ENCODE measurements at places on chromosomes 4 and X. TPM values are rescaled to one million over a fixed set of nuclear protein-coding genes. Genes with fewer than 3 reads are reported as not detected.
A peak's percentile ranks its signal among the peaks of the same experiment; 100 is the strongest.

The KLF8 gene
- total RNA-seq, result 0.83 TPM

The ZXDA gene
- total RNA-seq, result 3.5 TPM

The PRDM5 gene
- total RNA-seq, result 8.7 TPM

The RTL3 gene
- not detected for total RNA-seq

The MID2 gene
- total RNA-seq, result 7.1 TPM

The CFP gene
- 1.2 TPM for total RNA-seq

DNA sequence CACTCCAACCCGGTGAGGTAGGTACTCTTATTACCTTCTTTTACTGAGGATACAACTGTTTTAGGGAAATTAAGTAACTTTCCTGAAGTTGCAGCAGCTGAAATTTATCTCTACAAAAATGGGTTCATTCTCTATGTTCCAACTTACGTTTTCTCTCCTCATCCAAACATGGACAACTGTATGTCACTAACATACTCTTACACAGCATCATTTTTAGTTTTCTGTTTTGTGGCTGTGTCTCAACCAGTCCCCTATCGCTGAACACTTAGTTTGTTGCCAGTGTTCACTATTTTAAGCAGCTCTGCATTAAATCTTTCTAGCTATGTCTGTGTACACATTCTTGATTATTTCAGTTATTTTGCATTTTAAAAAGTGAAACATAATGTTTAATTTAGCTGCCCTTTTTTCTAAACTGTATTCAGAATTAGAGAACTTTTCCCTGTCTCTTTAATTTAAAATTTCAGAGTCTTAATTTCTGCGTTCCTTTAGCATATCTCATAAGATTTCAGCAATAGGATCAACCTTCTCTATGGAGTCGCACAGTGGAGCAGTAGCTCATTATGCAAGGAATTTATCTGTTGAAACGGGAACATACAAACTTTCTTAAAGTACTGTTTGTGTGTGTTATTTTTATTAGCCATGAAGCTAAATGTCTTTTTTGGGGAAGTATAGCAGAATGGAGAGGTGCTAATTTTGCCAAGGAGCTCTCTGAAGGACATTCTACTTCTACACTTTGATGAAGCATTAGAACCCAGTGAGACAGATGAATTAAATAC, 3.8 kb downstream of the SGMS2 start:
- H3K27ac ChIP-seq, result peak overlapping the region; percentile 96
- H3K36me3 ChIP-seq, result peaks cover 45% of the 10 kb centered on the region
- H3K27me3 ChIP-seq, result no peaks in the 10 kb centered on the region
- H3K4me3 ChIP-seq, result peak overlapping the region; percentile 63

DNA sequence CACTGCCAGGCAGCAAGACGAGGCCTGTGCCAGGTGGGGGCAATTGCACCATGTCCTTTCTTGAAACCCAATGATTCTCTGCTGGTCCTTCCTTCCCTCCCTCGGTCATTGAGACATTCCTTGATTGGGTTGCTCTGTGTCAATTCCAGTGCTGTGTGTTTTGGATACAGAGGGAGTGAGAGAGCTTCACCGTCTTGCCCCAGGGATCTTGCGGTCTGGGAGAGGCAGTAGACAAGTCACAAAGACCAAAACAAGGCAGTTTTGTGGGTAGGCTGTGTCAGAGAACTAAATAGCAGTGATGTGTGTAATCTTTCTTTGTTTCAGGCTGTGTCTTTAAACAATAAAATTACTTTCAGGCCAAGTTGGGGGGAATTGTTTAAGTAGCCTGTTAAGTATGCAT, 38.8 kb upstream of the TADA2B start:
- H3K36me3 ChIP-seq, result peaks cover 28% of the 10 kb centered on the region
- no peak for DNase-seq
- no peak overlapping the region for H3K4me3 ChIP-seq
- no peaks in the 10 kb centered on the region for H3K27me3 ChIP-seq
- H3K4me1 ChIP-seq, result peaks cover 9% of the 10 kb centered on the region

- peaks cover 29% of the 10 kb centered on the region for H3K36me3 ChIP-seq
- no peaks in the 10 kb centered on the region for H3K27me3 ChIP-seq
- DNase-seq, result no peak
- peaks cover 39% of the 10 kb centered on the region for H3K4me1 ChIP-seq
- no peak overlapping the region for H3K4me3 ChIP-seq
Measured at GRCh38 chr4:169159624-169160171, 111.1 kb downstream of the SH3RF1 start.

DNA sequence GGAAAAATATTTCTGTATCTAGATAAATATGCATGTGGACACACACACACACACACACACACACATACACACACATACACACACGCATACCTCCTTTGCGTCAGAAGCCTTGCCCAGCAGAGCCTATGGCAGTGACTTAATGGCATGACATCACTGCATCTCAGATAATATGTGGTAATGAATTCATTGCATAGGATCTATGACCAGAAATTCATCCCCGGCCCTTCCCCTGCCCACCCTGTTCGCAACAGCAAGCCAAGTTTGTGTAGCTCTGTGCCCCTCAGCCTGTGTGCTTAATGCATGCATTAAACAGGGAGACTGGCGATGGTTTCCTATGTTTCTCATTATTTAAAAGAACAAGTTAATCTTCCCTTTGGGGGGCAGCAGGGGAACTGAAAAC, 120.7 kb downstream of the NKX6-1 start:
- peaks cover 13% of the 10 kb centered on the region for H3K27me3 ChIP-seq
- H3K27ac ChIP-seq, result no peak overlapping the region
- no peak overlapping the region for H3K4me3 ChIP-seq
- no peak for DNase-seq
- no peaks in the 10 kb centered on the region for H3K36me3 ChIP-seq

DNA sequence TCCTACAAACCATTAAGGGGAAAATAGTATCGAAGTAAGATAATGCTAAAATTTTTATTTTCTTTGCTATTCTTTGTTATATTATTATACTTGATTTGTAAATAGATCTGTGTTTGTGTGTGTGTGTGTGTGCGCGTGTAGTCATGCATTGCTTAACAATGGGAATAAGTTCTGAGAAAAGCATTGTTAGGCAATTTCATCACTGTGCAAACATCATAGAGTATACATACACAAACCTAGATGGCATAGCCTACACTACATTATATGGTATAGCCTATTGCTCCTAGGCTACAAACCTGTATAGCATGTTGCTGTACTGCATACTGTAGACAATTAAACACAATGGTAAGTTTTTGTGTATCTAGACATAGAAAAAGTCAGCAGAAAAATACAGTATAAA, 17.1 kb downstream of the MTTP start:
- H3K36me3 ChIP-seq, result no peaks in the 10 kb centered on the region
- H3K4me1 ChIP-seq, result no peaks in the 10 kb centered on the region
- no peak overlapping the region for H3K27ac ChIP-seq
- H3K4me3 ChIP-seq, result no peak overlapping the region
- no peaks in the 10 kb centered on the region for H3K27me3 ChIP-seq

- DNase-seq, result no peak
- H3K27ac ChIP-seq, result no peak overlapping the region
- no peaks in the 10 kb centered on the region for H3K36me3 ChIP-seq
- H3K4me3 ChIP-seq, result no peak overlapping the region
- no peaks in the 10 kb centered on the region for H3K4me1 ChIP-seq
- no peaks in the 10 kb centered on the region for H3K27me3 ChIP-seq
Measured at GRCh38 chr4:147509386-147509785, 28.5 kb downstream of the EDNRA start.

DNA sequence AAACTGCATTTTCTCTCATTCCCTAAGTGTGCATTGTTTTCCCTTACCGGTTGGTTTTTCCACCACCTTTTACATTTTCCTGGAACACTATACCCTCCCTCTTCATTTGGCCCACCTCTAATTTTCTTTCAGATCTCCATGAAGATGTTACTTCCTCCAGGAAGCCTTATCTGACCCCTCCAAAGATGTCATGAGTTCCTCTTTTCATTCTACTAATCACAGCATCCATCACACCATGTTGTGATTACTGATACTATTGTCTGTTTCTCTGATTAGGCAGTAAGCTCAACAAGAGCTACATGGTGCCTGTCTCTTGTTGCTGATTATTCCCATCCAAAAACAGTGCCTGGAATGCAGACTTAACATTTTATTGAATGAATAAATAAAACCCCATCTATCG, 2.9 kb upstream of the AFP start:
- H3K4me3 ChIP-seq, result no peak overlapping the region
- peaks cover 14% of the 10 kb centered on the region for H3K4me1 ChIP-seq
- H3K36me3 ChIP-seq, result no peaks in the 10 kb centered on the region
- no peaks in the 10 kb centered on the region for H3K27me3 ChIP-seq

DNA sequence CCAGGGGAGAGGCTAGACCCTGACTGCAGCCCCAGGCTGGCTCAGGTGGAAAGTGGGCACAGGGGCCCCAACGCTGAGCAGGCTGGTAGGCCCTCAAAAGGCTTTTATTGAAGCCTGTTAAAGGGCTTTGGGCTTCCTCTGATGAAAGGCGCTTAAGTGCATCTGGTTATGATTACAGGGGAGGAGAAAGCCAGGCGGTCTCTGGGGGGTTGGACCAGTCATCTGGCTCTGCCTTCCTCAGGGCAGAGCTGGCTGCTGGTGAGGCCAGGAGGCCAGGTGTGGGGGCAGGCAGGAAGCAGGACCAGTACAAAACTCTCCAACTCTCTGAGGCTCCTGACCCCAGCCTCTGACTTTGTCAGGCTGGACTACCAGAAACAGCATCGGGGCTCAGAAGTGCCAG, 68.8 kb upstream of the BCOR start:
- H3K27me3 ChIP-seq, result peaks cover 9% of the 10 kb centered on the region
- peaks cover 26% of the 10 kb centered on the region for H3K4me1 ChIP-seq
- no peak overlapping the region for H3K4me3 ChIP-seq
- no peak for DNase-seq
- no peak overlapping the region for H3K27ac ChIP-seq
- H3K36me3 ChIP-seq, result no peaks in the 10 kb centered on the region

DNA sequence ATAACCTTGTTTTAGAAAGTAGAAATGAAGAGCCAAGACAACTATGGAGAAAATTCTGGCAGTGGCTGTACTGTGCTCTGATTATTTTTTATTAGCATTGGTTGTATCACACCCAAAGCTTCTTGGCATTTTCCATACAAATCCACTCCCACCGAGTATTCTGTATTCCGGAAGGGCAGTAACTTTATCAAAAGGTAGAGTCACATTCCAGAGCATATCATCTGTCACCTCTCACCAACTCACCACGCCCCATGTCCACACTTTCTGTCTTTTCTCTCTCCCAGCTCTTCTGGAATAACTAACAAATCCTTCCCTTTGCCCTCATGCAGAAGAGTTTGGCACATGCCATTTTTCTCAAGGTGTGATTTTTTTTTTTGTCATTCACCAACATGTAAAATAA, 52.7 kb downstream of the CORIN start:
- H3K4me3 ChIP-seq, result no peak overlapping the region
- H3K27me3 ChIP-seq, result no peaks in the 10 kb centered on the region
- no peaks in the 10 kb centered on the region for H3K4me1 ChIP-seq
- H3K36me3 ChIP-seq, result no peaks in the 10 kb centered on the region
- no peak overlapping the region for H3K27ac ChIP-seq
- no peak for DNase-seq

- no peaks in the 10 kb centered on the region for H3K36me3 ChIP-seq
- no peak for DNase-seq
- H3K4me3 ChIP-seq, result no peak overlapping the region
- H3K4me1 ChIP-seq, result no peaks in the 10 kb centered on the region
- H3K27me3 ChIP-seq, result no peaks in the 10 kb centered on the region
- H3K27ac ChIP-seq, result no peak overlapping the region
Measured at GRCh38 chr4:172874944-172875343, 293.7 kb upstream of the GALNT7 start.

DNA sequence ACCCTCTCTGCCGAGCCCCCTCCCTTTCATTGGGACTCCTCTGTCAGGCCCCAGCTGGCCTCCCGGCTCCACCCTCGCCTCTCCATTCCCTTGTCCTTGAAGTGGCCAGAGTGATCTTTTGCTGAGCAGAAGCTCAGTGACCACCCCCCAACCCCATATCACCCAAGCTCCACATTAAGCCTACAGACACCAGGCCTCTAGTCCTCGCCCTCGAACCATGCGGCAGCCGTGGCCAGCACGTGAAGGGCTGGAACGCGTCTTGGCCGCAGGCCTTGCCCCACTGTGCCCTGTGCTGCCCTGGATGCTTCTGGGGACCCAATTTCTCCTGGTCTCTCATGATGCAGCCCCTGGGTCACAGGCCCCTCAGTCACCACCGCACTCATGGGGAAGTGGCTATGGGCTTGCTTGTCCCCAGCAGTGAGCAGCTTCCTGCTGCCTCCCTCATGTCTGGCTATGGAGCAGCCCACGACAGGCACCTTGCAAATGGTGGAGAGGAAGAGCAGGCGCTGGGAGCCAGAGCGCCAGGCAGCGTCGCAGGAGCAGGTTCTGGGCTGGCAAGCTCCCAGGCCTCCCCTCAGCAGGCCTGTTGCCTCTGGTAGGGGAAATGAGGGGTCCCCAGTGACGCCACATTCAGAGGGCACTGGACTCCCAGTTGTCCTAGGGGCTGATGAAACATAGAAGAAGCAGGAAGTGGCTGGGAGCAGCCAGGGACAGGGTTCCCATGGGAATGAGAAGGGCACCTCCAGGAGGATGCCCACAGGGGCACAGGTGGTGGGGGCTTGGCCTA, 757 bp upstream of the SRPK3 start:
- no peak overlapping the region for H3K4me3 ChIP-seq
- H3K27me3 ChIP-seq, result peaks cover 15% of the 10 kb centered on the region
- peaks cover 31% of the 10 kb centered on the region for H3K36me3 ChIP-seq
- H3K27ac ChIP-seq, result peak overlapping the region; percentile 87
- no peak for DNase-seq
- peaks cover 9% of the 10 kb centered on the region for H3K4me1 ChIP-seq

DNA sequence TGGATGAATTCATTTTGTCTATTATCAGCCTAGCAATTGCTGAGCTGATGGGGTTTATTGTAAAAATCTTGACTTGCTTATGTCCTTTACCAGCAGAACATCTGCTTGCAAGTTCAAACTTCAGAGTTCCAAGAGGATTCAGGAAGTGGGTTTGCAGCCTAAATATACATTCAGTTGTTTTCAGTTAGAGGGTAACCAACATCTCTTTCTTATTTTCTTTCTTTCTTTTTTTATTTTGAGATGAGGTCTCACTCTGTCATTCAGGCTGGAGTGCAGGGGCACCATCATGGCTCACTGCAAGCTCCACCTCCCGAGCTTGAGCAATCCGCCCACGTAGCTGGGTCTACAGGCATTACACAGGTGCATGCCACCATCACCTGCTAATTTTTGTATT, 31.4 kb upstream of the FHL1 start:
- H3K4me3 ChIP-seq, result no peak overlapping the region
- H3K27me3 ChIP-seq, result no peaks in the 10 kb centered on the region
- H3K4me1 ChIP-seq, result no peaks in the 10 kb centered on the region
- H3K36me3 ChIP-seq, result no peaks in the 10 kb centered on the region

GRCh38 chr4:156598138-156598681, 373.4 kb downstream of the PDGFC start:
- no peak overlapping the region for H3K27ac ChIP-seq
- DNase-seq, result no peak
- peaks cover 10% of the 10 kb centered on the region for H3K4me1 ChIP-seq
- no peaks in the 10 kb centered on the region for H3K27me3 ChIP-seq

GRCh38 chrX:107117993-107118321, 665 bp downstream of the RBM41 start:
- H3K27me3 ChIP-seq, result no peaks in the 10 kb centered on the region
- H3K27ac ChIP-seq, result peak overlapping the region; percentile 89
- H3K4me1 ChIP-seq, result peaks cover 38% of the 10 kb centered on the region
- H3K4me3 ChIP-seq, result peak overlapping the region; percentile 92
- DNase-seq, result no peak

DNA sequence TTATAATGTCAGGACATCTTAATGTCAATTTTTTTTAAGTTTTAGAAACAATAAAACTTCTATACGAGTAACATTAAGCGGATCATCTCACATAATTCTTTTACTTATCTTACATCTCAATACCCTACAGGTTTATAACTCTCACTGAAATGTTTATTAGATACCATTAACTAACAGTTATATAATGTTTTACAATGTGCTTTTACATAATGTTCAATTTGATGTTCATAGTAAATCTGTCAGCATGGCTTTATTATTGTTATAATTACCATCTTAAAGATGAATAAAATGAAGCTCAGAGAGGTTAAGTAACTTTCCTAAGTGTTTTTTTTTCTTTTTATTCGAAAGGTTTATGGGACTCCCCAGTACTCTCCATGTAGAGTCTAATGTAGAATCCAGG, 33.9 kb upstream of the WDFY3 start:
- no peaks in the 10 kb centered on the region for H3K36me3 ChIP-seq
- H3K4me3 ChIP-seq, result no peak overlapping the region

Data from Calu3 (cell line).